ENCODE measurements at places on chromosomes 5 and 9.

DNA sequence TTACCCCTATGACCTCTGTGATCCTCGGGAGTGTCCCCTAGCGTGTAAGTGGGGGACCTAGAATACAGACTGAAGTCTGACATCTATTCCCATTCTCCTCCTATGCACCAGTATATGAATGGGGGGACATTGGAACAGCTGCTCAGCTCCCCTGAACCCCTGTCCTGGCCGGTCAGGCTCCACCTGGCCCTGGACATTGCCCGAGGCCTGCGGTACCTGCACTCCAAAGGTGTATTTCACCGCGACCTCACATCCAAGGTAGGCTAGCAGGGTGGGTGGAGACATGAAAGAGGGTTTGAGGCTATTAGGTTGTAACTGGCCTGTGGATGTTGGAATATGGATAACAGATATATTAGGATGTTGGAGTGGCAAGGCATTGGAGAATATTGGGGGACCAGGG lies 1.7 kb downstream of the TESK1 start:
- DNase-seq, result no peak

DNA sequence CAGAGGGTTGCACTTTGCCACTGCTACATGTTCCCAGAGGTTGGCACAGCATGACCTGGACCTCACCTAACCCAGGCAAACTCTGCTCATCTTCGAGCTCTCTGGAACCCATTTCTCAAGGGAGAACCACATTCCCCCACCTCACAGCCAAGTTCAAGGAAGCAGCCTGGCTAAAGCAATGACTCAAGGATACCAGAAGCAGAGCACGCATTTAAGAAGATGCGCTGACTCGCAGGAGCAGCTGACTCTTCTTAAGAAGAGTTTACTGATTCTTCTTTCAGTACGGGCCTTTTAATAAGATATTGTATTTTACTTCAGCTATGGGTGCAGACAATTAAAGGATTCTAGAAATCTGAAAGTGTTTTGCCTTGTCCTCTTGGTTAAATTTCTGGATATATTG lies 4.1 kb upstream of the SEMA5A start:
- no peak for DNase-seq

DNA sequence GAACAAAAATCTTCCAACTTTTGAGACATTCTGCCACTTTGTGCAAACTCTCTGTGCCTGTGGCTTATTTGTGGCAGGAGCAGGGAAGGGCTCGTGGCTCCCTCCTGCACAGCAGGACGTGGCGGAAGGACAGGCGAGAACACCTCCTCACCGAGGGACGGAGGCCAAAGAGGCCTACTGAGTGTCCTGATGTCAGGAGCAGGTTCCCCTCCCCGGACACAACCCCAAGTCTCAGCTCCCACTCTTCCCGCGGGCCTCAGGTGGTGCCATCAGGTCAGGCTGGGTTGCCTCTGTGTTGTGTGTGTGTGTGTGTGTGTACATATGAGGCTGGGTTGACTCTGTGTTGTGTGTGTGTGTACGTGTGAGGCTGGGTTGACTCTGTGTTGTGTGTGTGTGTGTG lies 136.8 kb upstream of the LPCAT1 start:
- DNase-seq, result no peak

DNA sequence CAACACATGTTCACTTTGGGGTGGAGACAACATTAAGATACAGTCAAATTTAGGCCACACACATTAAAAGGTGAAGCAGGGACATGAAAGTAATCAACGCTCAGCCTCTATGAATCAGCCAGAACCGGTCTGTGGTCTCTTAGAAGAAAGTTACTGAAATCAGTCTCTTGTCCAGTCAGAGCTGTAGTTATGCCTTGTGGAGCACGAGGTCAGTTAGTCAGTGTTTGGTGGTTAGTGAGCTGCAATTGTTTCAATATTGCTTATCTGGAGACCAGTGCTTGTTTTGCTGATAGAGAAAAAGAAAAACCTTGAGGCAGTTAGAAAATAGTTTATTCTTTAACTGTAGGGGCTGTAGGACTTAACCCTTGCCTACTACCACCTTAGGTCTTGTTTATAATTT lies 157.8 kb upstream of the RASEF start:
- DNase-seq, result no peak

DNA sequence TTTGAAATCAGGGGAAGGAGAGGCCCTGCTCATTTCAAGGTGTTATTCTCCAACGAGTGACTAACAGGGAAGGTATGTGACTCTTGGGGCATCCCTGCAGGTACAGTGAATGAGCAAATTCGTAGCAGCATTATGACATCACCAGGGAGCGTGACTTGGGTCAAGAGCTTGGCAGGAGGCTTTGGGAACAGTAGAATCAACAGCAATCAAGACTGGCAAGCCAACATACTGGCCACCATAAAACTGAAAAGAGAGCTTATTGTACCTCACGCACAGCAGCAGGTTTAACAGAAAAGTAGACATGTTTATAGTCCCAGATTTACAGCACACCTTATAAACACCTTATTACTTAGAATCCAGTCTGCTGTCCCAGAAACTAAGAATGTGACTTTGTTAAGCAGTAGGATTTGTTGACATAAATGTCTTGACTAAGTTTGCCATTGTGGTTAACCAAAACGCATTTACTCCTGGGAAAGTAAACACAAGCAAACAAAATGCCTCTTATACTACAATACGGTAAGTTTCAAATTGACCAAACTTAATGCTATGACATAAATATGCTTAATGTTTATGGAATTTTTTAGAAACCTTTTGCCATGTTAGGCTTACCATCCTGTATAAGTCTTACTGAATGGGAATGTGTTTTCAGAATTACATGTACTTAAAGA lies 297.8 kb downstream of the NPR3 start:
- no peak for DNase-seq

- DNase-seq, result no peak
Measured at GRCh38 chr9:107827304-107827703, 337.7 kb upstream of the KLF4 start.

DNA sequence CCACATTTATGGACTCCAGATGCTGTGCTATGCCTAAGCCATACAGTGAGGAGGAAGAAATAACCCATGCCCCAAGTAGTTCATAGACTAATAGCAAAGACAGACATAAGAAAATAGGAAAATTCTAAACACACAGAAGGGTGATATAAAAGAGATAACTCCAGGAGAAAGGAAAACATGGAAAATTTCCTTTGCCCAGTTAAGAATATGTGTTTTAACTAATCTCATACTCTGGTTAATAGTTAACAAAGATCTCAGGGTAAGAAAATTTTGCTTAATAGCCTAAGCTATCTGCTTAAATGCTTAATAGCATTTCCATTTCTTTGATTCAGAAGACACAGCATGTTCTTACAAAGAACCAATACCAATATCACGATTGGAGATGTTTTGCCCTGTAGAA lies 358.0 kb downstream of the MSX2 start:
- no peak for DNase-seq
